ENCODE measurements at places on chromosomes 3 and 15.

- DNase-seq, result no peak
- no peak overlapping the region for H3K4me3 ChIP-seq
- no peaks in the 10 kb centered on the region for H3K4me1 ChIP-seq
Observed at GRCh38 chr3:52014613-52015012, 18.9 kb upstream of the RPL29 start.

GRCh38 chr15:62823561-62823960, 219.0 kb upstream of the TPM1 start:
- H3K4me3 ChIP-seq, result no peak overlapping the region
- H3K36me3 ChIP-seq, result no peaks in the 10 kb centered on the region
- H3K4me1 ChIP-seq, result peaks cover 29% of the 10 kb centered on the region

DNA sequence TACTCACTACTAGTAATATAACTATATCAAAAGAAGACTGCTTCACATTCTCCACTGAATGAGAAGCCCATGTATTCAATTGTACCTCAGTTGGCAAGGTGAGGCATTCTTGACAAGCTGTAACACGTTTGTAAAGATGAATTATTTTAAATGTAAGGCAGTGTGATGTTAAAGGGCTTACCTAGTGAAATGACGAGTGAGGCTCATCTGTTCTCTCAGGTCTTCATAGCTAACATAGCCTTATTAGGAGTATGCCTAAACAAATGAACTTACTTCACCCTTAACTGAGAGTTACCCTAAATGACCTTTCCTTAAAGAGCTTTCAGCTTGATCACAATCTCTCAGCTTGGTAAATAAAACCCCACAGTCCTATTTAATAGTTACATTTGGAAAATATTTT, 127.3 kb downstream of the FEZF2 start:
- H3K27me3 ChIP-seq, result no peaks in the 10 kb centered on the region
- no peaks in the 10 kb centered on the region for H3K36me3 ChIP-seq
- H3K4me1 ChIP-seq, result no peaks in the 10 kb centered on the region
- H3K4me3 ChIP-seq, result no peak overlapping the region

- DNase-seq, result no peak
- no peak overlapping the region for H3K4me3 ChIP-seq
- H3K36me3 ChIP-seq, result no peaks in the 10 kb centered on the region
- no peaks in the 10 kb centered on the region for H3K4me1 ChIP-seq
- no peaks in the 10 kb centered on the region for H3K27me3 ChIP-seq
Observed at GRCh38 chr3:34895841-34896240, 743.5 kb upstream of the ARPP21 start.

DNA sequence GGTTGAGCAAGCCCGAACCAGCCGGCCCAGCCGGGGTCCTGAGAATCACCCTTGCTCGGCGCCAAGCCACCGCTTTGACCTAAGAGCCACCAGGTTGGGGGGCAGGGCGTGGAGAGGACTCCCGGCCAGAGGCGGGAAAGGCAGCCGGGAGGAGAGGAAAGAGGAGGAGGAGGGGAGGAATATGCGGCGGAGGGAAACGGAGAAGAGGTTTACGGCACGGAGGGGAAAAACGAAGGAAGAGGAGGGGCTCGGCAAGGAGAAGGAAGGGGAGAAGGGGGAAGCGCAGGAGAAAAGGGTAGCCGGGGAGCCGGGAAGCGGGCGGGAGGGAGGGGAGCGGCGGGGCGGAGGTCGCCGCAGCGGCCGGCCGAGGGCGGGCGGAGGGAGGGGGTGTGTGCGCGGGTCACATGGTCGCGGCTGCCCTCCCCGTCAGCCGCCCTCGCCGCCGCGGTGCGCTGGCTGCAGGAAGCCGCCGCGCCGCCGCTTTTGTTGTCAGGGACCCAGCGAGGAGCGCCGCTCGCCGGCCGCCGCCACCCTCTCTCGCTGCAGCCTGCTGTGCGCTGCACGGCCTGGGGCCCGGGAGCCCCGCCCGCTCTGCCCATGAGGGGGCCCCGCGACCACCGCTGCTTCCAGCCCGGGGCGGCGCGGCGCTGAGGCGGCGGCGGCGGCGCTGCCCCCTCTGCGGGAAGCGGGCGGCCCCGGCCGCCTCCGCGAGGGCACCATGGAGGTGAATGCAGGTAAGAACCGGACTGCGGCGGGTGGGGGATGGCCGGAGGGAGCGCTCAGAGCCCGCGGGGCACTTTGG, at the start of gene NR1D2:
NR1D2 (plus strand) TSS at position 426 of the 802 bp plus-strand sequence; CDS start at position 719, 293 bp downstream.
- peak within 1 kb of the TSS; percentile 87 for H3K27ac ChIP-seq
- no peaks in the 10 kb centered on the region for H3K36me3 ChIP-seq
- peaks cover 22% of the 10 kb centered on the region for H3K4me1 ChIP-seq

- H3K27me3 ChIP-seq, result no peaks in the 10 kb centered on the region
- H3K36me3 ChIP-seq, result no peaks in the 10 kb centered on the region
- no peak for DNase-seq
- H3K27ac ChIP-seq, result no peak overlapping the region
- no peaks in the 10 kb centered on the region for H3K4me1 ChIP-seq
- no peak overlapping the region for H3K4me3 ChIP-seq
Observed at GRCh38 chr3:116039651-116039985, 405.7 kb downstream of the LSAMP start.

DNA sequence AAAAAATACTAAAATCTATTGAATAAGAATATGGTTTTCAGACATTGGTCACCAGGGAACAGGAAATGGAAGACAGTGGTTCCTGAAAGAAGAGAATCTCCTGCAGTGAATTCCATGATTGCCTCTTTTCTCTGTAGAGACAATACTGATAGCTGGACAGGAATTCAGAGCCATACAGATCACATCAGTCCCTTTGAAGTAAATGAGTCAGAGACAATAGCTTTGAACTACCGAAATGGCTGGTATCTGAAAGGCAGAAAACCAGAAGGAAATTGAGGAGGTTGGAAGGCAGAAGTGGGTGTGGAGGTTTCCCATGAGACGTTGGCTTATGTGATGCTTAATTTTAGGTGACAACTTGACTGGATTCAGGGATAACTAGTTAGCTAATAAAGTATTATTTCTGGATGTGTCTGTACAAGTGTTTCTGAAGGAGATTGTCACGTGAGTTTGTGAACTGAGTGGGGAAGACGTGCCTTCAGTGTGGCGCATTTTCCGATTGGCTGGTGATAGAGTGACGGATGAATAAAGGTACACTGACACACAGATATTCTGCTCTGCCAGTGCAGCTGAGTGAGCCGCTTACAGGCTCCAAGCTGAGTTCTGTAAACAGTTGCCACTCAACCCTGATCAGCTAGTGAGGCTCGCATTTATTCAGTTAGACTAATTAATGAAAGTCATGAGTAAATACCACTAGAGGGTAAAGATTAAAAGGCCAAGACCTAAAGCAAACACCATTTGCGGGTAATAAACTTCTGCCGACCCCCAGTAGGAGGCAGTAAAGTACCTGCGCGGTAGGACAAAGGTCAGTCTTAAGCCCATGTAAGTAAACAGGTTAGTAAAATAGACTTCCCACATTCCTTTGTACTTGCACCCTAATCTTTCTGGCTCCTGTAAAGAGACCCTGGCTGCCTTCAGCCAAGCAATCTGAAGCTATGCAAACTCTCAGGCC, 1298.6 kb downstream of the SI start:
- no peak overlapping the region for H3K4me3 ChIP-seq
- H3K4me1 ChIP-seq, result no peaks in the 10 kb centered on the region
- no peak overlapping the region for H3K27ac ChIP-seq
- H3K27me3 ChIP-seq, result no peaks in the 10 kb centered on the region

- H3K4me1 ChIP-seq, result no peaks in the 10 kb centered on the region
- DNase-seq, result no peak
- no peaks in the 10 kb centered on the region for H3K36me3 ChIP-seq
- H3K27me3 ChIP-seq, result no peaks in the 10 kb centered on the region
Observed at GRCh38 chr15:26372706-26373105, 400.2 kb downstream of the GABRB3 start.

GRCh38 chr3:15794842-15795650, 2.7 kb downstream of the ANKRD28 start:
- no peak overlapping the region for H3K4me3 ChIP-seq
- H3K27ac ChIP-seq, result no peak overlapping the region
- H3K36me3 ChIP-seq, result no peaks in the 10 kb centered on the region
- peaks cover 24% of the 10 kb centered on the region for H3K4me1 ChIP-seq
- no peaks in the 10 kb centered on the region for H3K27me3 ChIP-seq
- DNase-seq, result no peak

DNA sequence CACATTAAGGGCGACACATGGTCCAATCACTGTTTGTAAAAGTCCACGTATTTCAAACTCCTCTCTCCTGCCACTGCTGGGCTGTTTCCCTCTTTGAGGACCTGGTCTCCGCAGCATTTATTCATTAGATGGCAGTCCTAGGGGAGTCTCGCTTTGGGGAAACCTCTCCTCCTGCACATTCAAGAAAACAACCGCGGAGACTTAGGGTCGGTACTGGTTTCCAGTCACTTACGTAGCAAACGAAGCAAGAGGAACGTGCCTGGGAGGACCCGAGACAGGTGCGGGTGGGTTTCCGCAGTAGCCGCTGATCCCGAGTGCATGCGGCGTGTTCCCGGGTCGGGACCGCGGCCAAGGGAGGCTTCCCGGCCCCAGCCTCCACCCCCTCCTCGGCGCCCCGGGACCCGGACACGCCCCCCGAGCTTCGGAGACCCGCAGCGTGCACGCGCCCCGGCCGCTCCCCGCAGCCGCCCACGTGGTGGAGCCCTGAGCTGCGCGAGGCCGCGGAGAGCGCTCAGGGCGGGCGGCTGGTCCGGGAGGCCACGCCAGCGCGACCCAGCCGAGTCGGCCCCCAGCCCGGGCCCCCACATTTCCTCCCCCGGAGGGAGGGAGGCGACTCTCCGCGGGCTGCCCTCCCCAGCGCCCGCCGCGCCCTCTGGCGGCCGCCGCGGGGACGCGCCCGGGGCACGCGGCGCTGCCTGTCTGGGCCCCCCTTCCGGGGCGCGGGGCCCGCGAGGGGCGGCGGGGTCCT, 1.1 kb upstream of the IGF1R start:
- DNase-seq, result peak; percentile 90
- no peaks in the 10 kb centered on the region for H3K36me3 ChIP-seq
- peak overlapping the region; percentile 89 for H3K27ac ChIP-seq
- H3K27me3 ChIP-seq, result no peaks in the 10 kb centered on the region

- H3K27ac ChIP-seq, result no peak overlapping the region
- peaks cover 3% of the 10 kb centered on the region for H3K4me1 ChIP-seq
- no peak overlapping the region for H3K4me3 ChIP-seq
Observed at GRCh38 chr3:18558507-18558906, 133.4 kb upstream of the SATB1 start.

GRCh38 chr3:107271787-107272387, 105.4 kb upstream of the CCDC54 start:
- no peaks in the 10 kb centered on the region for H3K27me3 ChIP-seq
- H3K4me1 ChIP-seq, result no peaks in the 10 kb centered on the region
- H3K4me3 ChIP-seq, result no peak overlapping the region
- no peak for DNase-seq

GRCh38 chr3:120370463-120370862, 21.3 kb upstream of the LRRC58 start:
- H3K36me3 ChIP-seq, result no peaks in the 10 kb centered on the region
- no peak overlapping the region for H3K27ac ChIP-seq
- no peak overlapping the region for H3K4me3 ChIP-seq
- no peaks in the 10 kb centered on the region for H3K27me3 ChIP-seq
- no peaks in the 10 kb centered on the region for H3K4me1 ChIP-seq

DNA sequence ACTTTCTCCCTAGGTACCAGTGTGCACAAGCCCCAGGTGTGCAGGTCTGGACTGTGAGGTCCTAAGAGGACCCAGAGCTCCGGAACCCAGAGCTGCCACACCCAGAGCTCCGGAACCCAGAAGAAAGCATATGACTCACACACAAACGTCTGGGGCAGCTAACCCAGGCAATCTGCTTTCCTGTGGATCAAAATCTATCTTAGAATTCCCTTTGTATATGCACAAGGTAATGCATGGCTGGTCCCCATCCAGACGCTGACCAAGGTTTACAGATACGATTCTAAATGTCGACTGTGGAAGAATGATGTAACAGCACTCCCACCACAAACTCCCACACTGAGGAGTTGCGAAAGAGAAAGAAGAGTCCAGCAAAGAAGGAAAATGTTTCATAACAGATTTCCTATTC, 15.7 kb downstream of the KCNMB2 start:
- no peak overlapping the region for H3K27ac ChIP-seq
- DNase-seq, result no peak
- H3K36me3 ChIP-seq, result no peaks in the 10 kb centered on the region
- no peak overlapping the region for H3K4me3 ChIP-seq
- no peaks in the 10 kb centered on the region for H3K27me3 ChIP-seq
- no peaks in the 10 kb centered on the region for H3K4me1 ChIP-seq

DNA sequence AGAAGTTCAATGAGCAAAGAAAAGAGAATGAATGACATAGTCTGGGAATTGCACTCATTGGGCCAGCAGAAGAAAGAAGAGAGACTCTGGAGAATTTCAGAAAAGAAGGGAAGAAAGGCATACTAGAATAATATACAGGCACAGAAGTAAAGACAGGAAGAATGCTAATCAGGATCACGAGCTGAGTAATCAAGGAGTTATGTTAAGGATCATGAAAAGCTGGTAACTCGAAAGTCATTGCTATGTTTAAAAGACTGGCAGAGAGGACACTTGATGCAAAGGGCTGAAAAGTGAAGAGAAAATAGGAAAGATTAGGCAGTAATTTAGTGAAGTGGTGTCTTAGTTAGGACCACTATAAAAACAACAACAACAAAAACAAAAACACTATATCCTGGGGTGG, 284.1 kb downstream of the ZBBX start:
- no peaks in the 10 kb centered on the region for H3K36me3 ChIP-seq
- H3K27me3 ChIP-seq, result no peaks in the 10 kb centered on the region
- no peak for DNase-seq

GRCh38 chr3:58062472-58062871, 54.2 kb downstream of the FLNB start:
- H3K36me3 ChIP-seq, result no peaks in the 10 kb centered on the region
- H3K4me3 ChIP-seq, result no peak overlapping the region
- DNase-seq, result no peak

All from pancreas (tissue), 10 donors.